ENCODE measurements at places on chromosomes 16 and 17.
A peak's percentile ranks its signal among the peaks of the same experiment; 100 is the strongest.

GRCh38 chr16:85607321-85607765, 5.8 kb upstream of the GSE1 start:
- DNase-seq: no peak

GRCh38 chr17:39236981-39237441, 11.3 kb upstream of the STAC2 start:
- DNase-seq: no peak

- no peak for DNase-seq
Measured at GRCh38 chr17:57535249-57535966, 209.7 kb downstream of the CCDC182 start.

DNA sequence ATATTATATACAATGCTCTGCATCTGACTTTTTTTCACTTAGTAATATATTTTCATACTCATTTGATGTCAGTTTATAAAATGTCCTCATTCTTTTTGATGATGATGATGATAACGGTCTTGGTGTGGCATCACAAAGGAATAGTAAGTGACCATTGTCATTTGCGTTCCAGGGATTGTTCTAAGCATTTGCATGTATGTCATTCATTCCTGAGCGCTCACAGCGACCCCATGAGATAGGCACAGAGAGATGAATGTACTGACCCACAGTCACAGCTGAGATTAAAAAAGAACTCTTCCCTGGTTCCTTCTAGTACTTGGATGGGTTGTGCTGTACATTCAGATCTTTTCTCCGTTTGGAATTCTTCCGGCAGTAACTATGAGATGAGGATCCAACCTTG, 21.2 kb upstream of the MSI2 start:
- no peak for DNase-seq

GRCh38 chr17:31313982-31314781, at the start of gene EVI2B:
TSS of gene EVI2B (minus strand) at chr17:31314054. CDS start at chr17:31305609, 8,445 bp downstream.
- DNase-seq: no peak

DNA sequence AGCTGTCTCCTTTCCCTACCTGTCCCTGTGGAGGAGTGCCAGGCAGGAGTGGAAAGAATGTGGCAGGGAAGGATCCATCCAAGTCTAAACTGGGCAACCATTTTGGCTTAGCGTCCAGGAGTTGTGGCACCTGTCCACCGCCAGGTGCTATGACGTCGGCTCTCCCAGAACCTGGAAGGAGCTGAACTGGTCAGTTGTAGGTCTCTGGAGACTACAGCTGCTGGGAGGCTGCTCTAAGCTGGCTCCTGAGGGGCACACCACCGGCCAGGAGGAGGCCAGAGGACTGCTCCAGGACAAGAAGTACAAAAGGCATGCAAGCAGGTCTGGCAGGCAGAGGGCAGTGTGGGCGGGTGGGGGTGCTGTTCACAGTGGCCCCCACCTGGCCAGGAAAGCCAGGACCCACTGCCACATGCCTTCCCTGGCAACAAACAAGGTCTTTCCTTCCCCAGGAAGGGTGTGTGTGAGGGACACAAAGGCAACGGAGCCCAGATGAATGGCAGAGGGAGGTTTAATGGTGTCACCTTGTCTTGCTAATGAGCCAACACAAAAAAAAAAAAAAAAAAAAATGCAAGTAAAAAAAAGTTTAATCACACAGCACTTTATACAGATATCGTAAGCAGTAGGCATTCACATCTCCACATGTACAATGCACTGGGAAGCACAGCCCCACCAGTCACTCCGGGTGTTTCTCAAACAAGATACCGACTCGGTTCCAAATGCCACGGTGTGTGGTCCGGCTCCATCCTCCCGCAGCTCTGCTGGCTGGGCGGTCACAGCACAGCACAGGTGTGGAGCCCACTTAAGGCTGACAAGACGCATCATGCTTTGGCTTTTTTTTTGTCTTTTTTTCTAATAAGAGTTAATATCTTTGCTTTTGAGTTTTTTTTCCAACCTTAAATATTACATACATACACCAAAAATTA, 4.8 kb downstream of the SPHK1 start:
- no peak for DNase-seq

GRCh38 chr16:88468275-88469129, 15.4 kb downstream of the ZFPM1 start:
- no peak for DNase-seq

GRCh38 chr17:79681628-79682261, 49.0 kb upstream of the ENPP7 start:
- DNase-seq: no peak

GRCh38 chr16:78764478-78764877, 665.0 kb downstream of the WWOX start:
- DNase-seq: no peak

DNA sequence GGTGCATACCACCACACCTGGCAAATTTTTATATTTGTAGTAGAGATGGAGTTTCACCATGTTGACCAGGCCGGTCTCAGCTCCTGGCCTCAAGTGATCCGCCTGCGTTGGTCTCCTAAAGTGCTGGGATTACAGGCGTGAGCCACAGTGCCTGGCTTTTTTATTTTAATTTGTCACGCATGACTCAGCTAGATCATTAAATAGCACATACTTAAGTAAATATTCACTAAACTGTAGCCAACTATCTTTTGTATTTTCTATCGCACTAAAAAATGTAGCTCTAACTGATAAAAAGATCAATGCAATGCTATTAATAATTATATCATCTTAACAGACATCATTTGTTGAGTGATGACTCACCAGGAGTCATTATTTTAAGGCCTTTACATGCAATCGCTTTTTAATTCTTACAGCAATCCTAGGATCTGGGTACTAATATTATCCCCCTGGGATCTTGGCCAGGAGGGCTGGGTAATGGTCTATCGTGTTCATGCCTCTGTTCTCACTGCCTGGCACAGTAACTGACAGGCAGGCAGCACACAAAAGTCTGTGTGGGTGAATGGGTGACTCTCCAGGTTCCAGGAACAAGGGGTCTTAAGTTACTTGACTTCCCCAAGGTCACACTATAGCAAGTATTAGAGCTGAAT, 693.5 kb upstream of the EEF2KMT start:
- DNase-seq: no peak

DNA sequence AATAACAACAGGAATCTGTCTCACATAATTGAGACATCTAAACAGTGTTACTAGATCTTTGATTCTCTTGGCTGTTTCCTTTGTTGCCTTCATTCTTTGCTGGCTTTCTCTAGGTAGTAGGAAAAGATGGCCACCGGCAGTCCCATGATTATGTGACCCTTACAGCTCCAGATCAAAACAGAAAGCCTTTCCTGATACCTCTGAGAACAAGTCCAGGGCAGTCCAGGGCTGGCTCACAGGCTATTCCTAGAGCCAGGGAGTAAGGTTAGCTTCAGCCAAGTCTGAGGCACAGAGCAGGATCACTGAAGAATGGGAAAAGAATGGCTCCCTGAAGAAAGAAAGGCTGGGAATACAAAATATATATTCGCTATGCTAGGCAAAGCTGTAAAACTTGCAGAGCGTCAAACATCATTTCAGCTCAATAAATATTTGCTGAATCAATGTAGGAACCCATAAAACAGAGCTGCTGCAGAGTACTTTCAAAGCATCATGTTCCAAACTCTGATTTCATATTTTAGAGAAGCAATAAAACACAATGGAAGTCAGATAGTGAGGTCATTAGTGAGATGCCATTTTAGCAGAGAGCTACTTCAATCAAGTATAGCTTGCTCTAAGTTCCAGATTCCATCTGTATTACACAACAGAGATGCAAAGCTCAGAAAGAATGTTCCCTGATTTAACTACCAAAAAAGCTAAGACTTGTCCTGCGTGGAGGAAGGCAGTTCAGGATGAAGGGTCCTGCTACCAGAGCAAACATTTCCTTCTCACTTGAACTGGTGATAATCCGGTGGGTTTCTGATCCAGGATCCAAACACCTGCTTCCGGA, 23.4 kb downstream of the ADAT1 start:
- DNase-seq: no peak

GRCh38 chr16:54362591-54363206, 76.1 kb upstream of the IRX3 start:
- no peak for DNase-seq

DNA sequence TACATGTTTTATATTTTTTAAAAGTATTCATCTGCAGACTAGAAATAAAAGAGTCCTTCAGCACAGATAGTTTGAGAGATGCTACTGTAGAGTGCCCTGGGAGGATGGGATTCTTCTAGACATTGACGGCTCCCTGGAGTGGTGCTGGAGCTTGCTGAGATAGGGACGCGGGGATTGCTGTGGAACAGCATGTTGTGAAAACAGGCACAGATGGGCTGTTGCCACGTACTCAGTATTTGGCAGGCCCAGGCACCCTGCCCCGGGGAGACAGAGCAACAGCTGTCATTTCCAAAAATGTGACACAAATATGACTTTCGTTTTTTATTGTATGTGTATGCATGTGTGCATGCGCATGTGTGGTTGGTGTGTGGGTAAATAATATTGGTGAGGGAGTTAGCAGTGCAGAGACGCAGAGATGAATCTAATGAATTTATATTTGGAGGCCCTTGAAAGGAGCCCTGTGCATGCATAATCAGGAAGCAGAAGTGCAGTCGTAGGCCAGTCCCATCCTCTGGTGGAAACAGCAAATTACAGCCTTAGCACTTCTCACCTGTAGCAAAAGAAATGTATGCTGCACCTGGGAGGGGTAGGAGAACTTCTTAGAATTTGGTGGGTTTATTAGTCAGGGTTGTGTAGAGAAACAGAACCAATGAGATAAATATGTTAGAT, 6.2 kb upstream of the ABCA8 start:
- DNase-seq: no peak

GRCh38 chr17:14752011-14752410, 451.1 kb downstream of the HS3ST3B1 start:
- DNase-seq: no peak

GRCh38 chr16:10504404-10504885, 76.0 kb downstream of the EMP2 start:
- DNase-seq: no peak

- no peak for DNase-seq
Measured at GRCh38 chr16:35308674-35309073, 1849.3 kb downstream of the TP53TG3F start.

DNA sequence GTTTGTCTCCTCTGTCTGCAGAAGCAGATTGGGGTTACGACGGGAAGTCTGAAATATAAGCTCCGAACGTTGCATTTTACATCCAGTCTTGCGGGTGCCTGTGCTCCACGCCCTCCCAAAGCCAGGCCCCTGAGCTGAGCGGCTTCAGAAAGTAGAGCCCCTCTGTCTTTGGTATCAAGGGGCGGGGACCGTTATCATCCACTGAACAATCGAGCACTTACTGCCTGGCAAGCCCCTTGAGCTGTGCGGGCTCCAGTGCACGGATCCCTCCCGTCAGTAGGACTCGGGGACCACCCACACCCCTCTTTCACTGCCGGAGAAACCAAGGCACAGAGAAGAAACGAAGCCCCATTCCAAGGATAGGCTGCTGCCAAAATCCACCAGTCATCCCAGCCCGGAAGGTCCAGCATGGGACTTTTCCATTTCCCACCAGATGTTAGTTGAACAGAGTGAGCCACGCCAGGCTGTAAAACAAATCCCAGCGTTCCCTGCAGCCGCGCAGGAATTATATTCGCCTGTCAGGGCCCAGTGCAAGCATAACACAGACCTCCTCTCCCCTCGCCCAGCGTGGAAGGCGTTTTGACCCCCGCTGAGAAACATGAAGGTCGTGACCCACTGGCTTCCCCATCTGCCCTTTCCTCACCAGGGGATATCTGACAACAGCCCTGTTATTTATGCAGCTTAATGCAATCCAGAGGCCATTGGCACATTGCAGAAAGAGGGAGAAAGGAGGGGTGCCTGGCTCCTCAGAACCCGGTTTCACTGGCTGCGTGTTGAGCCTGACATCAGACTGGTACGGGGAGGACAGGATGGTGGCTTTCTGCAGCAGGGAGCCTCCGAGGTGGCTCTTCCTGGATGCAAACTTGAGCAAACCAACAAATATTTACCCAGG, 212.2 kb upstream of the FOXF1 start:
- no peak for DNase-seq

DNA sequence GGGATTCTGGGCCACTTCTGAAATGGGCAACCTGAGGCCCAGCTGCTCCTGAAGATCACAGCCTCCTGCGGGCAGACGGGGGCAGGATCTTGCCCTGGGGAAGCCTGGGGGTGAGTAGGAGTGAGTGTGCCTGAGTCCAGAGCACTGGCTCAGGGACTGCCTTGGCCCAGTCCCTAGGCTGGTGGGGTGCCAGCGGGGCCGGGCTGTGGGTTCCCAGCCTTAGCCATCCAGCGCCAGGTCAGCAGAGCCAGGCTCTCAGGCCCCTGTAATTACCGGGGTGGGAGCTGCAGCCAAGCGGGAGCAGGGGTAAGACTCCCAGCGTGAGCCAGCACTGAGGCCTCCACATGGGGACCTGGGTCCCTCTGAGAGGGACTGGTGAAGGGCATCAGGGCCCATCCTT, 8.2 kb downstream of the SPNS2 start:
- DNase-seq: no peak

DNA sequence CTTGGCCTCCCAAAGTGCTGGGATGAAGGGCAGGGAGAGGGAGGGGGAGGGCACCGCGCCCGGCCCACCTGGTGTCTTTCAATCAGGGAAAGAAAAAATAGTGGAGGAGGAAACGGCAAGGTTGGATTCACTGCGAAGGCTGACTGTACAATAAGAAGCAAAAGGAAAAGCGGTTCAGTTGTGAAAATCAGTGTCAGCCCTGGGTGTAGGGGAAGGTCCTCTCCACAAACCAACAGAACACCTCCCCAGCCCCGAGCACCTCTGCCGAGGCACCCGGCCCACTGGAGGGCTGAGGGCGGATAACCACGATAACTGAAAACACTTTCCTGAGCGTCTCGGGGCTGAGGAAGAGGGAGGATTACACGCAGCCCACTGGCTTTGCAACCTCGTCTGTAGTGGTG, 1.4 kb upstream of the SPG7 start:
- peak; percentile 17 for DNase-seq

DNA sequence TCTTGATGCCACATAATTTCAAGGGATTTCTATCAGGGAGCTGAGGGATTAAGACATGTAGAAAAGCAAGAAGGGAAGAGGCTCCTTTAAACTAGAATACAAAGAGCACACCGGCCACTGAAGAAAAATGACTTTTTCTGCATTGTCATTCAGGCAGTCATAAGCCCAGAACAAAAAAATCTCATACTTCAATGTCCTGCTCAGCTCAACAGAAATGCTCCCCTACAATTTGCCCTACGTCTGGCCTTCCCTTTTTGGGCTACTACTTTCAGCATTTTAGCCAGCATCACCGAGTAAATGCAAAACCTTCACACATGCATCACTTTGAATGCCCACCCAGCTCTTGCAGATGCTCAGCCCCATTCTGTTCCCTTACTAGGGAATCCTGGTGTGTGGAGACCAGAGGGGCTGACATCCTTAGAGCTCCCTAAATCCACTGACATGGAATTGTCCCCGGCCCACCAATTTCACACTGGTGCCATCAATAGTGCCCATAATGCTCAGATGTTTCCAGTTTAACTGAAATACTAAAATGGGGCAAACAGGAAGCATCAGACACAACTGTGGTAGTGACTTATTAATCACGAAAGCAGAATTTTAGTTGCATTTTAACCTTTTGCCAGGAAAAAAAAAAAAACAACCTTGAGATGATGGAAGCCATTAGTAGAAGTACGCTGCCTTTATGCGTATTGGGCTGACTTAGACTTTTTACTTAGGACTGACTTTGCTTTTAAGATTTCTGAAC, 2.7 kb downstream of the MAP3K14 start:
- no peak for DNase-seq

All from activated gamma-delta T cell treated with anti-CD3 and anti-CD28 coated beads, Interleukin-2, amount 50 U/mL, for 16 hours (primary cell).